ENCODE measurements at places on chromosomes 7 and 10.

DNA sequence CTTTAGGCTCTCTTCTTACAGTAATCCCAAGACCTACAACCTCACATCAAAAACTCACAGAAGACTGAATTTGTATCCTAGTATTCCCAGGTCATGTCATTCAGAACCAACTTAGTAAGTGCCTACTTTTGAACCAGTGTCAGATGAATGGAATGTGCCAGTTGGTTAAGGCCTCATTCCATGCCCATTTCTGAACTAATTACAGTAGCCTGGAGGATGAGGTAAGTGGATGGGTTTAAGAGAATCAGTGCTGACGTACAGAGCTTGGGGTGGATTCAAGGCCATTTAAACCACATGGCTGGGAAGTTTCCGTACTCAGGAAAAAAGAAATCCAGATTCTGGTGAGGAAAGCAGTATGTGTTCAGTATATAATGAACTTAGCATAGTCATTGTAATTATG, 21.9 kb upstream of the FOXP2 start:
- no peak for DNase-seq

DNA sequence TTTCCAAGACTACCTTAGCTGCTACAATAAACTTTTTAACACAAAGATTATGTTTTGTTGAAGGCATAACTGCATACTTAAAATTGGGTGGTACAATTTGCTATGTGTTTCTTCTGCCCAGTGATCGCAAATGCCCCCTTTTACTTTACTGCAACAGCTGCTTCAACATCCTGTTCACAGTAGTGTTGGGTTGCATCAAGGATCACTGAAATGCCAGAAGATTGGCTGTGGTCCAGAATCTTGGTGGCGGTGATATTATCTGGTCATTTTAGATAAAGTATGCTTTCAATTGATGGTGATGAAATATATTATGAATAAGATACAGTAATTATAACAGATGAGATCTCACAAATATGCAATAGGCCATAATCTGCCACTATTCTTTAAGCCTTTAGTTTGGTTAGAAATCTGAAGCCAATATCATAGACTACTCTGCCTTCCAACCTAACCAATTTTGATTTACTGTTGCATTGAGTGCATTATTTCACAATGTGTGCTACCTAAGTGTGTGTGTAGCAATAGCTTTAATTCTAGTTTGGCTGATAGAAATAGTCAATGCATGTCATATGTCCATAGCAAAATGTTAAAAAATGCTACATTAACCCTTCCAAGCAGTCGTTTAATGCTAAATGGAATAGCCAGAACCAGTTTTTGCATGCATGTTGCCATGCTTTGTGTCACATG, 29.8 kb upstream of the ING3 start:
- no peak for DNase-seq

DNA sequence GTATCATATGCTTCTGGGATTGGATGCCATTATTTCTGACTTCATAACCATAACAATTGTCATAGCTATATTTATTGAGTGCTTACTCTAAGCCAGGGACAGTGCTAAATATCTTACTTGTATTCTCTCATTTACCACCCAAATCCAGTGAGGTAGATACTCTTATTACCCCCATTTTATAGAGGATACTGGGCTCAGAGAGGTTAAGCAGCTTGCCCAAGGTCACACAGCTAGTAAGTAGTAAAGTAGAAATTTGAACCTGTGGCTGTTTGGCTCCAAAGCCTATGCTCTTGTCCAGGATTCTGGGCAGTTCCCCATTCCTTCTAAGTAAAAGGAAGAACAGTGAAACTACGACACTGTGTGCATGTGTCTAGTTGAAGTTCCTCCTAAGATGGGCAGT, 56.5 kb downstream of the COL13A1 start:
- no peak for DNase-seq

- no peak for DNase-seq
Observed at GRCh38 chr7:143463556-143463955, 14.1 kb upstream of the TAS2R41 start.

DNA sequence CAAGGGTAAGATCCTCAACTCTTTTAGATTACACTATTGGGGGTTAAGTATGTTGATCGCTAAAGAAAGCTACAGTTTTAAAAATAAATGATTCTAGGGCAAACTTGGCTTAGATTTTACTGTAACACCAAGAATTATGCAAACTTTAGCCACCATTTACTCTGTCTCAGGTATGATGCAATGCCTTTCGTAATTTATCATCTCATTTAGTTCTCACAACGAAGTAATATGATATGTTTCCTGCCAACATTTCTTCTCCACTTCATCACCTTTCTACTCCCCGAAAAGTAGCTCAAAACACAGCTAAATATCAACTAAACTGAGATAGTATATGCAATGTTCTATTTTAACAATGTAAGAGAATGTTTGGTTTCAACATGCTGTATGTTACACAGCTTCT, 21.1 kb downstream of the FAM133B start:
- no peak for DNase-seq

DNA sequence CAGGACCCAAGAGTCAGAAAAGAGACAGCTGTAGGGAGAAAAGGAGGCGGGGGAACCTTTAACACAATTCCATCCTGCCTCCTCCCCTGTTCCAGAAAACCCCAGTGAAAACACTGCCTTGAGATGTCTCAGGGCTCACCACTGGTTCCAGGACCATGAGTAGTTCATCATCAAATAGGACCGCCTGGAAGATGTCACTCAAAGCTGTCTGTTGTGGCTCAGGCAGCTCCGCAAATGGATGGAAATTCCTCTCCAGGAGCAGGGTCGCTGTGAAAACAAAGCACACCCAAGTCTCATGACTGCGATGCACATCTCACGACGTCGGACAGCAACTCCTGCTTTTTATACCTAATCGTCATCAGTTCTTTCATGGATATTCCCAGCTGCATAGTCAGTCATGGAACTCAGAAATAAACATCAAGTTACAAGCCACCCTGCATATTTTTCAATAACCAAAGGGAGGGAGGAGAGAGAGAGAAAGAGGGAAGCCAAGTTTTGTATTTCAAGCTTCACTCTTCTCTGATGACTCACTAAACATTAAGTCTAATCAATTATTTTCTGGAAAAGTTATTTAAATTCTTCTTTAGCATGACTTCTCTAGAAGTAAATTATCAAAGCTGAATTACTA, 49.2 kb downstream of the GSDME start:
- DNase-seq, result no peak

DNA sequence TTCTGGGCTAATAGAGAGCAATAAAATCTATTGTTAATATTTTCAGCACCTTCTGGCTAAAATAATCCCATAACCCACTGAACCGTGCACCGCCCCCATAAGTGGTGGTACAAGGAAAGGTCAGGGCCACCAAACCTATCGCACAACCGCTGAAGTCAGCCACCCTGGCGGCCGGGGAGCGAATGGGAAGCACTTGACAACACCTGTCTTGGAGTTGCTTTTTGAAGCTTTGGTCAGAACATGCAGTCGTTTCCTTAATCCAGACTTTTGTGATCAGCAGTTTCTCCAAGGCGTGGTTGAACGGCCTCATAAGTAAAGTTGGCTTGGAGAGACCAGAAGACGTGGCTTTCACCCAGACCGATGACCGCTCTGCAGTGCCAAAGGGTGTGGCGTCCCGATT, 97.4 kb downstream of the DNAJB6 start:
- DNase-seq, result no peak

GRCh38 chr10:119341459-119342301, 134.3 kb downstream of the GRK5 start:
- DNase-seq, result peak; percentile 14

Measured in stimulated activated CD4-positive, alpha-beta T cell treated with anti-CD3 and anti-CD28 coated beads, Interleukin-15, amount 100 ng/mL, for 1 hour (primary cell).